Stimulated activated CD4-positive, alpha-beta T cell treated with anti-CD3 and anti-CD28 coated beads, Interleukin-15, amount 100 ng/mL, for 48 hours (primary cell): ENCODE measurements at places on chromosomes 5 and 9.

GRCh38 chr5:57717555-57717954 is 234.9 kb upstream of the ACTBL2 start:
- no peak for DNase-seq

DNA sequence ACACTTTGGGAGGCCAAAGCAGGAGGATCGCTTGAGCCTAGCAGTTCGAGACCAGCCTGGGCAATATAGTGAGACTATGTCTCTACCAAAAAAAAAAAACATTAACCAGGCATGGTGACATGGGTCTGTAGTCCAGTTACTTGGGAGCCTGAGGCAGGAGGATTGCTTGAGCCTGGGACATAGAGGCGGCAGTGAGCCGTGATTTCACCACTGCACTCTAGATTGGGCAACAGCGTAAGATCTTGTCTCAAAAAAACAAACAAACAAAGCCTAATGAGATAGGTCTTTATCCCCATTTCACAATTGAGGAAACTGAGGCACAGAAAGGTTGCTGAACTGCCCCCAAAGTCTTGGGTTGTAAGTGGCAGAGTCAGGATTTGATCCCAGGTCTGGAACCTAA is 70.5 kb upstream of the RAD23B start:
- DNase-seq: no peak

GRCh38 chr5:132259069-132259851 is 1.8 kb downstream of the PDLIM4 start:
- no peak for DNase-seq

DNA sequence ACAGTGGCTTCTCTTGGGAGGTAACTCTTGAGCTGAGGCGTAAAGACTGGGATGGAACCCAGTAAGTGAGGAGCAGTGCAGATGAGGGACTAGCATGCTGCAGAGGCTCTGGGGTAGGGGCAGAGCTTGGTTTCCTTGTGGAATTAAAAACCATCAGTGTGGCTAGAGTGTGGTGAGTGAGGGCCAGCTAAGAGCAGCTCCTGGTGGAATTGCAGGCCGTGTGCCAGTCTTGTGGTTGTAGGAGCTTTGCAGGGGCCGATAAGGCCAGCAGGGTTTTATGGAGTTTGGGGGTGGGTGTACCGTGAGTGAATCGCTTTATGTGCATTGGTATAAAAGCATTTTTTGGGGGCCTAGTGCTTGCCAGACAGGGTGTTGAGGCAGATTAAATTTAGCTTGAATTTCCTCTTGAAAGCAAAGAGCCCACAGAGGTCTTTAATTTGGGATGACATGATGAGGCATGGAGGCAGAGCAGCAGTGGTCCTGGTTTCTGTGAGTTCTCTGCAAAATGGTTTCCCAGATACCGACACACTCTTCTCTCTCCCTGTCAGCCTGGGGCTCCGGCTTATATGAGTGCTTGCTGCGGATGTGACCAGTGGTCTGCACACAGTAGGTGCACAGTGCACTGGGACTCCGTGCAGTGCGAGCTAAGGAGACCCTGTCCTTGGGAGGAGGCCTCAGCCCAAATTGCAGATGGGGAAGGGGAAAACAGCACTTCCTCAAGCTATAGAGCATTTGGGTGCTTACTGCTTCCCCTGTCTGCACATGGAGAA is 176.4 kb upstream of the PITX1 start:
- no peak for DNase-seq

- DNase-seq: no peak
Measured at GRCh38 chr5:44862808-44863207, 54.1 kb downstream of the MRPS30 start.

DNA sequence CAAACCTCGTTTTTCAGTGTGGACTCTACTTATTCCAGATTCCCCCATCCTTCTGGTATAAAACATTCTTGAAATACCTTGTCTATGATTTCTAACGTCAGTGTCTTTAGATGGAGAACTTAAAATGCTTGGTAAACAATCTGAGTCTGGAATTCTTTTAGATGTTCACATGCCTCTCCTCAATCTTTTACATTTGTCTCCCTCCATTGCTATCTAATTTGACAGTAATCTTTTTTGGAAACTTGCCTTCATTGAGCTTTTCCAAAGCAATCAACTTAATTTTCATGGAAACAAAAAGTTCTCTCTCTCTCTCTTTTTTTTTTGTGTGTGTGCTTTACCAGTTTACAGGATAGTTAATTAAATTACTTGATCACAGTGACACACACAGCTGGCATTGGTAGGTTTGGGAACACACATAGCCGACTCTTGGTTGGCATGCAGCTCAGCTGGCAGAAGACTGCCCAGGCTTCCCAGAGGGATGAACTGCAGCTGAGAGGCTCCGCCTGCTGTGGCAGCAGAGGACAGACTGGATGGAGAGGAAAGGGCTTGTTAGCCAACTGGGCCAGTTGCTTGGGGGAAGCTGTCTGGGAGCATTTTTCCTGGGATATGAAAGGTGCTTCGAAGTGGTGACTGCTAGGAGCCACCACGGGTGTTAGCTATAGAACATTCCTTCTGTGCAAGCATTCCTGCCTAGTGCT is 271.3 kb downstream of the ZSWIM6 start:
- DNase-seq: no peak

- no peak for DNase-seq
Measured at GRCh38 chr5:45796959-45797553, 100.9 kb upstream of the HCN1 start.

- no peak for DNase-seq
Measured at GRCh38 chr5:143614831-143615230, 197.1 kb upstream of the HMHB1 start.

DNA sequence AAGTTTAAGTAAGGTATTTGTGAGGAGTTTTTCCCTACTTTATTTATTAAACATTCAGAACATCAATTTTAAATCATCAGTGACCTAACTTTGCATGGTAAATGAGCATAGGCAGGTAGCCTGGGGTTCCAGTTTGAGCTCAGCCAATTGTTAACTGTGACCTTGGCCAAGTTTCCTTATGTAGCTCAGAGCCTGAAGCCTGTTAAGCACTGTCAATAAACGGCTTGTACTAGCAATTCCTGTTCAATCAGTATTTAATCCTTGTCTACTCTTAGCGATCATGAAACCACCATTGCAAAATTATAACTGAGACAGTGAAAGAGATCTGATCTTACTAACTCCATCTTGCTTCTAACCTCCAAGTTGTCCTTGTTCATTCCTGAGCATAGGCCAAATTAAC is 4.7 kb upstream of the SOWAHA start:
- no peak for DNase-seq

GRCh38 chr5:157167214-157167621 is 1.2 kb upstream of the GARIN3 start:
- DNase-seq: no peak

- DNase-seq: no peak
Measured at GRCh38 chr5:84092738-84093137, 291.9 kb downstream of the EDIL3 start.

GRCh38 chr9:7388755-7389154 is 410.8 kb downstream of the DMAC1 start:
- no peak for DNase-seq

DNA sequence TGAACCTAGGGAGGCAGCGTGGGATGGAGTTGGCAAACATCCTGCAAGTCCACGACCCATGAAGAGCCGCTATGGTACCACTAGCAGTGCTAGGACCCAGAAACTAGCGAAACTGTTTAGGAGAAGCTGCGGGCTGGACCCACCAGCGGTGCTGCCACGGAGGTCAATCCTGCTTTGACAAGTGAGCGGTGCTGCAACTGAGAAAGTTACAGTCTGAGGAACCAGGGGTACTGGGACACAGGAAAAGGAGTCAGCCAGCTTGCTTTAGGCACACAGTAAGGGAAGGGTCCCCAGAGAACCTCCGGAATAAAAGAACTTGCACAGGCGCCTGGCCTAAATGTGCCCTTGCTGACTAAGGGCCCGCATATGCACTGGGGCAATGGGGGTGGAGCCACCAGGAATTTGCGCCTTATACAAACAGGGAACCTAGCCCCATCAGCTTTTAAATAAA is 23.6 kb upstream of the ANXA2R start:
- DNase-seq: no peak

- DNase-seq: no peak
Measured at GRCh38 chr9:3018691-3019230, 174.9 kb upstream of the PUM3 start.
